HS-5 (cell line): ENCODE measurements at places on chromosomes 7 and 10.
A peak's percentile ranks its signal among the peaks of the same experiment; 100 is the strongest.

DNA sequence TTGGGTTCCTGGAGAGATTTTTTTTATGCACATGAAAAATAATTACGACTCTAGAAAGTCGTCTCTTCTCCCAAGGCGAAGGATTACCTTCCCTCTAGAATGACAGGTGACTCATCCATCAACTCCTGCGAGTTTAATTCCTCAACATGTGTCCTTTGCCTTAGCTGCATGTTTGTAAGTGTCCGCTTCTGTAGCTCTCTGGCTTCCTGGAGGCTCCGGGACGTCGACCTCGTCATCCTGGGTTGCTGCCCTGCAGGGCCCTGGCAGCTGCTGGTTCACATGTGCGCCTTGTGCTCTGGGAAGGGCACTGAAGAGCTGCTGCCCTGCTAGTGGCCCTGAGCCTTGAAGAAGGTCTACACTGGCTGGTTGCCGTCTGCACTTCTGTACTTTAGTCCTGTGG is 210.2 kb downstream of the MLLT10 start:
- DNase-seq, result no peak

GRCh38 chr10:66882271-66882670 is 43.6 kb upstream of the LRRTM3 start:
- no peak for DNase-seq

- DNase-seq, result no peak
Measured at GRCh38 chr10:96789571-96790108, 42.5 kb upstream of the LCOR start.

- peak; percentile 32 for DNase-seq
Measured at GRCh38 chr7:19619122-19619521, 89.7 kb downstream of the POLR1F start.
